Myocyte (in vitro differentiated cells): ENCODE measurements at places on chromosomes 6 and 20. TPM values are rescaled to one million over a fixed set of nuclear protein-coding genes. Genes with fewer than 3 reads are reported as not detected.

DNA sequence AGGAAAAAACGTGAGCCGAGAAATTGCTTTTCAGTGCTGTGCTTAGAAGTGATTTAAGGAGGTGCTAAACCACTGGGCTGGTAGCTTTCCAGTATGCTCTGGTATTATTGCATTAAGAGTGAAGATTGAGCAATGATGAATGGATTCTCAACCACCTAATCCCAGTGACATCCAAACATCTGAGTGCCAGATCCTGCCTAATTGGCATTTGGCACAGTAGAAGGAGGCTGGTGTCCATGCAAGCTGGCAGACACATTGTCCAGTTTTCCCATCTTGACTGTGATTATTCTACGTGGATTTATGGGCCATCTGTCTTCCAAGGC lies 398.0 kb upstream of the PLCB4 start:
- DNase-seq = no peak

DNA sequence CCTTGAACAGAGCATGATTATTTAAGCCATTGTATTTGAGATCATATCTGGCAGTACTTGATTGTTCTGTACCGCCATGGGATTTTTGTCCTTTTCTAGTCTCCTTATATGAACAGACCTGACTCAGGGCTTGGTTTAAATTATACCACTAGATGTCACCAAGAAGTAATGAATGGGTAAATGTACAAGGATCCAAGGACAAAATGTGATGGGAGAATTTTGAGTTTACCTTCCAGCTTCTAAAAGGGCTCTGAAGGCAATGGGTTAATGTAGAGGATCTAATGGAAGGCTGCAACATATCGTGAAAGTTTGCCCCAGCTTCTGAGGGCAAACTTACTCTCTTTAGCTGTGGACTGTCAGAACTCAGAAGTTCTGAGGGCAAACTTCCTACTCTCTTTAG lies 12.0 kb downstream of the RNF8 start:
- peak; percentile 39 for DNase-seq

The SIGLEC1 gene
- total RNA-seq = 0.53 and 1.3 TPM in 2 replicates

The PTPN1 gene
- 32.4 and 35.4 TPM in 2 replicates for total RNA-seq

GRCh38 chr6:11767458-11767857 lies 11.1 kb downstream of the ADTRP start:
- no peak for DNase-seq

The CCDC170 gene
- total RNA-seq = 0.21 TPM in 1 of 2 replicates, not detected in the other
